Putamen (tissue), 1 donor: ENCODE measurements at places on chromosomes 7 and 10.

GRCh38 chr10:20955355-20955893, 58.3 kb upstream of the NEBL start:
- no peak for DNase-seq

DNA sequence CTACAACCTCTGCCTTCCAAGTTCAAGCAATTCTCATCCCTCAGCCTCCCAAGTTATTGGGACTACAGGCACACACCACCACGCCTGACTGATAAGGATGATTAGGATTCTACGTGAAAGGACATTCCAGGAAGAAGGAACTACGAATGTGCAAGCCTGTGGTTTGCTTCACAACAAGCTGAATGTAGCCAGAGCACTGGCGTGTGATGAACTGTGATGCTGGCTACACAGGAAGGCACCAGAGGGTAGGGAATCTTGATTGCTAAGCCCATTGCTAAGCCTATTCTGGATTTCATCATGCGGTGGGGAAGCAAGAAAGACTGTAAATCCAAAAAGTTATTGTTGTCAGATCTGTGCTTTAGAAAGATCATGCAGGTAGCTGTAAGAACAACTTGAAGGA, 72.3 kb upstream of the SRRM3 start:
- no peak for DNase-seq

DNA sequence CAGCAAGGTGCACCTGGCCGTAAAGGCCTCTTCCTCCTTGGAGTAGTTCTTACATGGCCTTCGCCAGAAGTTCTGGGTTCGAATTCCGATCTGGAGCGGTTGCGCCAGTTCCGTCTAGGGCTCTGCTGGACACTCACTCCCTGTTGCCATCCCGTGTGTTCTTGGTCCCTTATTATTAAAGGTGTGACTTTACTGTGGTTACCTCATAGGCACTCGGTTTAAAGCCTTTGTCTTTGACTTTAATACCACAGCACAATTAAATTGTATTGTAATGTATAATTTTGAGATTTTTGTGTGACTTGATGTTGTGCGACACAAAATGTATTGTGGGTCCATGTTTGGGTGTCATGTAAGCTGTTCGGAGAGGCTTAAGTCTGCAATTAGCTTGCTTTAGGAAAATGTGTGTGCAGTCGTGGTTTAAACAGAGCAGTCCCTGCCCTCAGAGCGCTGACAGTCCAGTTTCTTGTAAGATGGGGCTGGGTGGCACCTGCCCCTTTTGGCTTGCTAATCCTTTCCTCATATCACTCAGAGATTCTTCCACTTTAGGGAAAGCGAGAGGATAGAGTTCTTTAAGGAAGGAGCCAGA, 919 bp downstream of the INPP5F start:
- DNase-seq: no peak

GRCh38 chr10:121999301-121999700, 10.3 kb downstream of the TACC2 start:
- DNase-seq: no peak

- no peak for DNase-seq
Measured at GRCh38 chr10:83572036-83572435, 567.3 kb upstream of the GHITM start.

GRCh38 chr10:128049226-128050120, 76.8 kb downstream of the MKI67 start:
- no peak for DNase-seq

DNA sequence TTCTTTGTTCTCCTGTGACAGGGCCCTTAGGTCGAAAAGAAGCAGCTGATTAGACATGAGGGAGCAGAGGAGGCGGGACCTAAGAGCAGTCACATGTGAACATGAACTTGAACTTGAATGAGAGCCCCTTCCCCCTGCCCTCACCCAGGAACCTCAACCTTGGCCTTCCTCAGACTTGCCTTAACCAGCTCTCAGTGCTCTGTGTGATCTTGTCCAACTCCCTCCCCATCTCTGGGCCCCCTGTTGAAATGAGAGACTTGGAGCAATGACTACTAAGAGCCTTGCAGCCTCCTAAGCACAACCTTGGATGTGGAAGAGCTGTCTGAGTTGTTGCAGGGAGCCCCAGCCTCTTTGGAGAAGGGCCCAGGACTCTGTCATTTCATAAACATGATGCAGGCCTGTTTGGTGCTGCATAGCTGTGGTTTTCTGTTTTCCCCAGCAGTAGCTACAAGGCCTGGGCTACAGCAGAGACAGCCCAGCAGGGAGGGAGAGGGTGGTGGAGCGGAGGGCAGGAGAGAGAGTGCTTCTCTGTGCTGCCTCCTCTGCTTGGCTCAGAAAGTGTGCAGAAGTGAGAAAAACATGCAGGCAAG, 123.9 kb upstream of the ZMIZ1 start:
- DNase-seq: no peak

DNA sequence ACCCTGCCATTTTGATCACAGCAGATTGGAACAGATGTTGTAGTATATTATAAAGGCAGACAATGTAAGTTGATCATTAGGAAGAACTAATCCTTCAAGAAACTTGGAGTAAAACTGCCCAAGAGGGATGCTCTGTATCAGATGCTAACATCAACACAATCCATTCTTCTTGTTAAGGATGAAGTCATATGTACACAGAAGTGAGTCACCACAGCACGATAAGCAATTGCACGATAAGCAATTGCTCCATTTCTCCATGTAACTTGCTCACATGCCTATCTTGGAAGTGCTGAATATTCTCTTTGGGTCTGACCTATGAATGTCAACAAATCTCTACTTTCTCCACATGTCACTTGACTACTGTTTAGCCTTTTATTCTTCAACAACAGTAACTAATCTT, 41.5 kb upstream of the DMTF1 start:
- DNase-seq: no peak

GRCh38 chr10:94631077-94631875, 52.3 kb upstream of the CYP2C18 start:
- no peak for DNase-seq

- no peak for DNase-seq
Measured at GRCh38 chr7:142389544-142389943, 131.7 kb upstream of the PRSS58 start.

GRCh38 chr7:146175716-146176115, 59.1 kb downstream of the CNTNAP2 start:
- DNase-seq: no peak

DNA sequence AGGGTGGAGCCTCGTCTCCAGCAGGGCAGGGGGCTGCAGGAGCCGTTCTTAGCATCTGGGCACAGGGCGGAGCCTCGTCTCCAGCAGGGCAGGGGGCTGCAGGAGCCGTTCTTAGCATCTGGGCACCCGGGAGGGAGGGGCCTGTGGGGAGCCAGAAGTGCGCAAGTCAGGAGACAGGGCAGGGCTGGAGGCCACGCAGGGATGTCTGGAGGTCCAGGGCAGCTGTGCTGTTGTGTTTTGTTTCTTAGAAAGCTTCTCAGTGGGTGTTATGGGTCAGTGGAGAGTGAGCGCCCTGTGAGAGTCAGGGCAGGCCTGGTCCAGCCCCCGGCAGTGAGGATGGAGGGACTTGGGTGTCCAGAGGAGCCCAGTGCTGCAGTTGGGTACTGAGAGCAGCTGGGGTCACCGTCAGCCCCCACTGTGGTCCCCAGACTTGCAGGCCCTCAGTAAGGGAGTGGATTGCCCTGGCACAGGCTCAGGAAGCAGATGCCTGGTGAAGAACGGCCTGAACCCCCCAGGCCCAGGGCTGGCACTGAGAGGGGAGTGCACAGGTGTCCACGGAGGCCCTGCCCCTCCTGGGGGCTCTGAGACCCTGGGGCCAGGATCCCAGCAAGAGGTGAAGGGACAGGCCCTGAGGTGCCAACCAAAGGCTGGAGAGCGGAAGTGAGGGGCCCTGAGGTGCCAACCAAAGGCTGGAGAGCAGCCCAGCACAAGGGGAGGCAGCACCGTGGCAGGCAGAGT, 29.8 kb downstream of the FAM20C start:
- no peak for DNase-seq

GRCh38 chr7:150369748-150370501, 1.3 kb downstream of the REPIN1 start:
- no peak for DNase-seq

DNA sequence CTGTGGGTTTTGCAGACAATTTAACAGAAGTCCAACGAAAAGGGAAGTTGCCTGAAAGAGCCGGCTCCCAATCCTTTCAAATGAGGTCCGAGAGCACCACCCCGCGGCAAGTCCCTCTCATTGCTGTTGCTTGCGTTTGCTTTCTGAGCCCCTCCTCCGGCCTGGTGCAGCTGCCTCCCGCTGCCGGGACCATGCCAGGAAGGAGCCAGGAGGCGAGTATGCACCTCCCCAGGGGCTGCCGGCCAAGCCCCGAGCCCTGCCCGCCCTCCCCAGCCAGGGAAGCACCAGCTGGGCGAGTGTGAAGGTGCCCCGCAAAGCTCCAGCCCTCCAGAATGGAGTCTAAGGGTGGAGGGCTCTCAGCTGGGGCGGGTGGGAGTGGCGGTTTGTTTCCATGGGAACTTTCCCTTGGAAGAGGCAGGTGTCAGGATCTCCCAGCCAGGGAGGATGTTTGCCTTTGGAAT, 25.8 kb upstream of the PPP2R2D start:
- peak; percentile 64 for DNase-seq

DNA sequence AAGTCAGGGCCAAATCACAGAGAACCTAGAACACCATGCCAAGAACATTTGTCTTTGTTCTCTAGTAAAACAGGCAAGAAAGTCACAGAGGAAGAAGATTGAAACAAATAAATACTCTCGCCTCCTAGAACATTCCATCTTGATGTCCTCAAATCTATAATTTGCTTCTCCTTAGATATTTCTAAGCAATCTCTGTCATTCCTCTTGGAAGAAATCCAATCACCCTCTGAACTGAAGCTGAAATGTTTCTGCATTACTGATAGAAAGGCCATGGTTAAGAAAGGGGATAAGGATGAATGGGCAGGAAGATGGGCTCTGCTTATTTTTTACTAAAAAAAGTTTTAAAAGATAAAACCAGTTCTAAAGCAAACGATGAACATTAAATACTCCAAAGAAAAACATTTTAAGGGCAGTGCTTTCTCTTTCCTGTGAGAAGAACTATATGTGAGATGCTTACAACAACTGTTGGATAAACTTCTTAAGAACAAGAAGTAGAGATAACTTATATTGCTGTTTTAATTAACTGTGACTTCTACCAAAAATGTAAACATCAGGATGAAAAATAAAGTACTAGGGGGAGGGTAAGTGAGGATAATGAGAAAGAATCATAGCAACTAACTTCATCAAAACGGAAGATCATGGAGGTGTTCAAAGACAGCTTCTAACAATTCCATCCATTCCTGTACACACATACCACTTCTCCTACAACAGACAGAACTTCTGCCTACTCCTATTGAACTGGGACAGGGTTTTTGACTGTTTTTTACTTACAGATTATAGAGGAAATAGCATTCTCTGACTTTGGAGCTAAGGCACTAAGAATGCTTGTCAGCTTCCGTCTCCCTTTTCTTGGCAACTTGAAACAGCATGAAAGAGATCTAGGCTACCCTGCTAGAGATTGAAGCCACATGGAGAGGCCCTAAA, 153.0 kb upstream of the LRRTM3 start:
- DNase-seq: no peak
